ENCODE measurements at places on chromosomes 7 and 10. TPM values are rescaled to one million over a fixed set of nuclear protein-coding genes. Genes with fewer than 3 reads are reported as not detected.

- DNase-seq: no peak
Measured at GRCh38 chr10:110405380-110405779, 92.3 kb upstream of the DUSP5 start.

- no peak for DNase-seq
Measured at GRCh38 chr10:126480648-126481047, 92.4 kb upstream of the ADAM12 start.

DNA sequence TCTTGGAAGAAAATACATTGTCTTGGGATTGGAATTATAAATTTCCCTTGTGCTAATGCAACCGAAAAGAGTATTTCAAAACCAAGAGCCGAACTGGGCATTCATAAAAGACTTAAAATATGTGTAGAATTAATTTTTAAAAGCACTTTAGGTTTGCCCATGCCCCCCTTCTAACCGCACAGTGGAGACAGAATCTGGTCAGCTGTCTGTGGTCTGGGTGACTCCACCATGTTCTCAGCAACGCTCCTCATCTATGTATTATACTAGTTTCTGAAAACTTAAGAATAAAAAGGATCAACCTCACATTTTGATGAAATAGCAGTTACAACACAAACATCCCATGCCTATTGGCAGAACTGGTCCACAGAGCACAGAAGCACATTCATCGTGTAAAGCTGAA is 192.6 kb upstream of the C7orf33 start:
- DNase-seq: no peak

DNA sequence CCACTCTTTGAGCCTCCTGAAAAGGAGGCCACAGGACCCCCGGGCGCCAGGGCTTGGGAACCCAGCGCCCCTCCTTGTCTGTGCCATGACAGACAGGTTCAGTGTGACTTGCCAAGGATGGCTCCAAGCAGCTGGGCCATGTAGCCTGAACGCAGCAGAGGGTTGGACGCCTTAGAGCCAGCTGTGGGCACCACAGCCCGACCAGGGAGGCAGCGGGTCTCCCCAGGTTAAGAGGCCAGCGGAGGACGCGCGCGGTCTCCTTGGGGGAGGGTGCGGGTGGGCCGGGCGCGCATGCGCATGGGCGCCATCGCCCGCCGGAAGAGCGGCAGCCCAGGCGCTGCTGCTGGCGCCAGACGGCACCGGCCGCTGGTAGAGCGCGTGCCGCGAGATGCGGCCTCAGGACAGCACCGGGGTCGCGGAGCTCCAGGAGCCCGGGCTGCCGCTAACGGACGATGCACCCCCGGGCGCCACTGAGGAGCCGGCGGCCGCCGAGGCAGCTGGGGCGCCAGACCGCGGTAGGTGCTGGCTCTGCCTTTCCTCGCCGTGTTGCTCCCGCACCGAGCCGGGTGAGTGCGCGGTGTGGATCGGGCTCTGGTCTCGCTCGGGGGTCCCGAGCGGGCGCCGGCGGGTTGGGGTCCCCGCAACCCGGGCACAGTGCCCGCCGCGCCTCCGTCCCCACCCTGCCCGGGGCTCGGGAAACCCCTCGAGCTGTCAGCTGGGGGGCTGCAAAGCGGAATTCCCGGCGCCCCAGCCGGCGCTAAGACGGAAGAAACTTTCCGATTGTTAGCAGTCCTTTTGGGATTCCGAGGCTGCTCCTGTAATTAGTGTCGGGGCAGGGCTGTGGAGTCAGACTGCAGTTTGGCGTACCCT is at the start of gene SLC35G1:
SLC35G1 (plus strand) TSS at position 333 of the 870 bp plus-strand sequence; CDS start at position 389, 56 bp downstream.
- peak; percentile 61 for DNase-seq

- DNase-seq: no peak
Measured at GRCh38 chr7:17150018-17150417, 148.4 kb upstream of the AHR start.

GRCh38 chr10:131938681-131939080 is 37.9 kb downstream of the PPP2R2D start:
- DNase-seq: no peak

DNA sequence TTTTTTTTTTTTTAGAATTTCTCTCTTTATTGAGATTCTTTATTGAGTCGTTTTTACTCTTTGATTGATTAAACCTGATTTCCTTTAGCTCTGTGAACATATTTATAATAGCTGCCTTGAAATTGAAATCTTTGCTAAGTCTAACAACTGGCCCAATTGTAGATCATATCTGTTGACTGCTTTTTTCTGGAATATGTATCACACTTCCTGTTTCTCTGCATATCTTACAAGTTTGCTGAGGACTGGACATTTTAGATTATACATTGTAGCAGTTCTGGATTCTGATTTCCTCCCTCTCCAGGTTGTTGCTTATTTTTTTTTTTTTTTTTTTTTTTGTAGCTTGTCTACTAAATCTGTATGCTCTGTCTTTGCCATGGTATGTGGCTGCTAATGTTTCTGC is 56.3 kb downstream of the PRKAR2B start:
- no peak for DNase-seq

- DNase-seq: no peak
Measured at GRCh38 chr10:116984202-116984990, 20.6 kb downstream of the SHTN1 start.

GRCh38 chr7:20172736-20173334 is 44.3 kb downstream of the MACC1 start:
- DNase-seq: peak; percentile 83

GRCh38 chr10:110208614-110209453 is 1.4 kb downstream of the MXI1 start:
- DNase-seq: peak; percentile 40

Gene SRRM3
- not detected for total RNA-seq

Gene CLEC5A
- total RNA-seq: not detected

Gene AMPH
- 1.7 TPM for total RNA-seq

Gene IDI2
- total RNA-seq: not detected

Data from RPMI7951 (cell line).